ENCODE measurements at places on chromosomes 12 and 14.
A peak's percentile ranks its signal among the peaks of the same experiment; 100 is the strongest.

- peak; percentile 48 for DNase-seq
Measured at GRCh38 chr12:2739832-2740641, 54.7 kb upstream of the FKBP4 start.

DNA sequence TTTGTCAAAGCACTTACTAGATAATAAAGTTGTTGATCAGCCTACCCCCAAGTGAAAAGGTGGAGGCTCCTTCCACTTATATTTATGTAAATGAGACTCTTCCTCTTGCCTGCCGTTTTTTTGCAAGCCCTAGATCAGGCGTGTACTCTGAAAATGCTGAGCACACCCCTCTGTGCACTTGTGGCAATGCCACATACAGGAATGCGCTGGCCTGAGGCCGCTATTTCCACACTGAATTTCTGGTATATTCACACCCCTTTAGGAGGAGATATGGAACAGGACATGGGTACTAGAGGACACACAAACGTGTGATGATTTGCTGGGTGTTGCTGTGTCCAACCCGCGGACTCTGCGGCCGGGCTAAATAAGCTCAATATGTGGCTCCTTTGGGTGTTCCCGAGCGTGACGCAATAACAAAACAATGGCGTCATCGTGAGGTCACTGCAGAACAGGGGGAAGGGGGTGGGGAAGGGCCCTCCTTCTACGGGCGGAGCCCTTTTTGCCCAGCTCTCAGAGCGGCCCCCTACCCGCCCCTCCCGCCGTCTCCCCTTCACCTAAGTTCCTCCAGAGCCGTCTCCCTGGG lies 554 bp upstream of the TSPAN31 start:
- DNase-seq: peak; percentile 83

DNA sequence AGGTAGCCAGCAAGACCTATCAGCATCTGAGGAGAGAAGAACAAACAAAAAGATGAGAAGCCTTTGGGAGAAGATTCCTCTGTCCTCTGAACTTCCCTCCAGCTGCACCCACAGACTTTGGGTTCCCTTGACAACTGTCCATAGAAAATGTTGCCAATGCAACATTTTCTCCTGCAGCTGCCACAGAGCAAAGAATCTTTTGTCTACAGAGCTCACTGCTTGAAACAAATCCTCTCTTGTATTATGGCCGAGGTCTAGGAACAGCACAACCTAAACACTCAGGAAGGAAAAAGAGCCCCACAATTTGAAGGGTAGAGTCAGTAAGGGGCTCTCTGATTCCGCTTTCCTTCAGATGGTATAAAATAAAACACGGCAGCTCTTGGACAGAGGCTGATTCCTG lies 14.3 kb downstream of the POMT2 start:
- peak; percentile 22 for DNase-seq

DNA sequence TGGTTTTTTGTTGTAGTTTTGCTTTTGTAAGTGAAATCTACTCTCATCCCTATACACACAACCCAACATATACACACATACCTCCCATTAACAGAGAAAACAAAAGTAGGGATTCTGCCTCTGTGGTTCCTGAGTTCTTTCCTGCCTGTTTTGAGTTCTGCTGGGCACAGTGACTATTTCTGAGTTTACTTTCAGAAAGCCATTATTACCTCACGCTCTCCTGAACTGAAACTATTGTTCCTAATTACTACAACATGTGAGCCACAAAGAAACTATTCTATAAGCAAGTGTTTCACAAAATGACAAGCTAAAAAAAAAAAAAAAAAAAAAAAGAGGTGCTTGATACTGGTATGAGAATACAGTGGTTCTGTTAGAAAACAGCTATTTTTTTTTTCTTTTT lies 110.9 kb downstream of the ALG10B start:
- no peak for DNase-seq

GRCh38 chr14:95494456-95494855 lies 22.0 kb downstream of the SYNE3 start:
- DNase-seq: no peak

DNA sequence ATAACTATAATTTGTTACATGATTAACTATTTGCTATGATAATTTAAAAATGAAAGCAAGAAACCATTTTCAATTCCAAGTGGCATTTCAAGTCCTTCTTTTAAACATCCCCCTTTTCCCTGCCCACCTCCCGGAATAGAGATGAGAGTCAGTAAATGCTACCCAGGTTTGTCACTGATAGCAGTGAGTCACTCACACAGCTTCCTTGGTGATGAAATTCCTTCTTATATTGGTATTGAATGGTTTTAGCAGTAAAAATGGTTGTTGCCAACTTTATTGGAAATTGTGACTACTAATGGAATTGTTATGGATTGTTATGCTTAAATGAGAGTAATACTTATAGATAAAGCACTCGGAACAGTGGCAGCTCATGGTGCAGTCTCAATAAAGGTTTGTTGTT lies 90.5 kb downstream of the PPM1A start:
- DNase-seq: no peak

- no peak for DNase-seq
Measured at GRCh38 chr12:75964150-75964549, 67.4 kb downstream of the PHLDA1 start.

DNA sequence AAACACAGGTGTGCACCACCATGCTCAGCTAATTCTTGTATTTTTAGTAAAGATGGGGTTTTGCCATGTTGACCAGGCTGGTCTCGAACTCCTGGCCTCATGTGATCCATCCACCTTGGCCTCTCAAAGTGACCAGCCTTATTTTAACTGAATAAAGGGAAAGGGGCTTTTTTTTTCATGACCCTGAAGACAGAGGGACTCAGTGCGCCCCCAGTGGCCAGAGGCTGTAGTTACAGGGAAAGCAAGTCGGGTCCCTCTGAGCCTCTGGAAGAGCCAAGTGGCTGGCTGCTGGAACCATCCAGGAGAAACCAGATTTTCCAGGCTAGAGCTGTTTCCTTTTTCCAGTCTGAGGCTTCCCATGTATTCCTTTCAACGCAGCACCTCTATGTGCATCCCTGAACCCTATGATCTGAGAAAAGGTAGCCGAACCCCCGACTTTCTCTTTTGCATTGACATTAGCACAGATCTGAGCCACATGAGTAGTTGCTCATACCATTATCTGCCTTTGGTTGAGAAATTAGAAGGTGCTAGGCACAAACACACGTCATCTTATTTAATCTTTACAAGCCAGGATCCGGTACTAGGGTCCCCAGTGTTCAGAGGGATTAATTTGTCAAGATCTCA lies 342.7 kb downstream of the CACNA1C start:
- peak; percentile 56 for DNase-seq

DNA sequence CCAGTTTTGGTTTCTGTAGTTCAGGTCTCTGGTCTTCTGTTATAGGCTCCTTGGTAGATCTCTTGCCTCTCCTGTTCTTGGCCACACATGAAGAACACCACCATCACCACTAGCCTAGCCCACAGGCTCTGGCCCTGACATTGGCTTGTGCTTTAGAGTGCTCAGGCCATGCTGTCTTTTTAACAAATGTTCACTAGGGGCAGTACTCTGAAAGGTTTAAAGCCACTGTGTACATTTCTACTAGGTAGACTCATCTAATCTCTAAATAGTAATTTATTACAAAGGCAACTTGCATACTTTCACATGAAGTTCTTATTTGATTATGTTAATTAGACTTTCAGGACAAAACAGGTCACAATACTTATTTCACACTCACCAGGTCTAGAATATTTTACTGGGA lies 38.3 kb downstream of the PDE6H start:
- no peak for DNase-seq

- DNase-seq: peak; percentile 93
Measured at GRCh38 chr12:31590642-31591379, at the start of gene DENND5B. DENND5B (minus strand) TSS chr12:31591136; CDS start chr12:31590832, 304 bp downstream.

DNA sequence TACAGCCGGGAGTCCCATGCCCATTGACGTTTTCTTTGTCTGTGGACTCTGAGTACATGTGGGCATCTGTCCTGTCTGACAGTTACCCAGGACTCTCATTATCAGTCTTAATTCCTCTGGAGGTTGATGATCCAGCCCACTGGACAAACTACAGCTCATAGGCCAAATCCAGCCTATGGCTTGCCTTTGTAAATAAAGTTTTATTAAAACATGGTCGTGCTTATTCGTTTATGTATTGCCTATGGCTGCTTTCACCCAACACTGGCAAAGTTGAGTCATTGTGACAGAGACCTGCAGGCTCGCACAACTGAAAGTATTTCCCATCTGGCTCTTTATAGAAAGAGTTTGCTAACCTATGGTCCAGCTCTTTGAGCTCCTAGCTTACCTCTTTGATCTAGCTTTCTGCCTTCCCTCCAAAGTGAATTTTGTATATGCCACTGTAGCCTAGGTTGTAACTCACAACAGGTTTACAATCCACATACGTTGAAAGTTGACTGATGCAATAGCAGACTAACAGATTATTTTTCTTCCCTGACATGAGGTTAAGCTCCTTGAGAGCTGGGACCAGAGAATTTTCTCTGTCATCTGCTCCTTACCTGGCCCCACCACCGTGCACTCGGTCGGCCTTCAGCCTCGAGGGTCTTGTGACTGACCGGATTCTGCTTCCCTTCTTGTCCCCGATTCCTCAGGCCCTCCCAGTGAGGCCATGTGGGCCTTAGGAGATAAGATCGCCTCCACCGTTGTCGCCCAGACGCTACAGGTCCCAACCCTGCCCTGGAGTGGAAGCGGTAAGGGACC lies 57.3 kb downstream of the ACACB start:
- DNase-seq: no peak

- no peak for DNase-seq
Measured at GRCh38 chr12:92605621-92606170, 97.1 kb upstream of the PLEKHG7 start.

DNA sequence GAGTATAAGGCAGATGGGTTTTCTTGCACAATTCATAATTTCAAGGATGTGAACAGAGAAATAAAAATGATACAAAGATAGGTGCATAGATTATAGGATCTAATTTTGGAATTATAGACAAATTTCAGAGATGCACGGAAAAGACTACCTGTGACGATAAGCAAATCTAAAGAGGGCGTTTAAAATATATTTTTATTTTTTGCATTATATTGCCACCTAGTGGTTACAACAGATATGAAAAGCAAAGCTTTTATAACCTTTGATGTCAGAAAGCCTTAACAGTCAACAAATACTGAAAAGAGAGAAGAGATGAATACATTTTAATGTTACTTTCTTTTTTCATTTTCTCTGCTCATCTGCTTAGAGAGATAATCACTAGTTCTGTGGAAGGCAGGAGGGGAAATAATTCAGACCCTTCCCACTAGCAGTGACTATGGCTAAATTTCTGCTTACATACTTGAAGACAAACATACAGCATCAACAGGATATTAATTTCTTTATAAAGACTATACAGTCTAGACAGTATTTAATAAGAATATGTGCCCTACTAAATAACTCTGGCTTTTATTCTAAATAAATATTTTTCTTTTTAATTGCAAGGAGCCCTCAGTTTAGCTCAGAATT lies 46.3 kb downstream of the NTS start:
- peak; percentile 41 for DNase-seq

- DNase-seq: no peak
Measured at GRCh38 chr14:74618078-74618952, 6.3 kb upstream of the LTBP2 start.

DNA sequence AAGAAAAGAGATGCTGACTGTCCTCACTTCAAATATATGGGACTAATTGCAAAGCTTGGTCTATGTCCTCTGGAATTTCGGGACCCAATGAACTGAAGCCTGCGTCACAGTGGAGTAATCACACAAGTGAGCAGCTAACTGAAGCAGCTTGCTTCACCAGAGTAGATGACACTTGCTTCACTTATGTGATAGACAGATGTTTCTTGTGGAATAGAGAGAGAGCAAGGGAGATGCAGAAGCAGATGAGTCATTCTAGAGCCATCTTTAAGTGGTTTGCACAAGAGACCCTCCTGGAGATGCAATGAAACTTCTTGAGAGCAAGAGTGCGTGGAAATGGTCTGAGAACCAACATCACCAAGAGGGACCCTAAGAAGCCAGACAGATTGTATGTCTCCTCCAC lies 1537.1 kb upstream of the FLRT2 start:
- DNase-seq: no peak

DNA sequence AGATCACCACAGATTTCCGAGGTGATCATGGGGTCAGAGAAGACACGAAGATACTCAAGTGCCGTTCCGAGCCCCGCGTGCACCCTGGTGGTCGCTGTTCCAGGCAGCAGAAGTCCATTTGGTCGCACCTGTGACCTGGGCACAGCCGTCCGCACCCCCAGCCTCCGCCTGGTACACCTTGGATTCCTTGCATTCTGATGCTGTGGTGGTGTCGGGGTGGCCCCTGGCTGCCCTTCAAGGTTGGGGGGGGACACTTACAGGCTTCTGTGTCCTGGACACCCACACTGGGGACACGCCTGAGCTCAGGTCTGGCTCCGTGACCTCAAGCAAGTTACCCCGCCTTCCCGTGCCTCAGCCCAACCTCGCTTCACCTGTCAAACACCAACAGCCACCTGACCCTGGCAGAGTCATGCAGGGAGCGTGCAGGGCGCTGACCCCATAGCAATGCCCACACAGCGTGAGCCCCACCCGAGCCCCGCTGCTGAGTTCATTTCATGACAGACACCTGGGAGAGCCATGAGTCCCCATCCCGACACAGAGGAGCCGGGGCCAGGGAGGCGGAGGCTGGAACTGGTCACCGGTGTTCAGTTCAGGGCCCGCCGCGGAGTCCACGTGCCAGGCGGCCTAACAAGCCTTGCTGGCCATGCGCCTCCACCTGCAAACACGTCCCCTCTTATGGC lies 17.9 kb upstream of the GALNT9 start:
- no peak for DNase-seq

GRCh38 chr14:23299211-23299957 lies 3.3 kb downstream of the PPP1R3E start:
- DNase-seq: peak; percentile 27

DNA sequence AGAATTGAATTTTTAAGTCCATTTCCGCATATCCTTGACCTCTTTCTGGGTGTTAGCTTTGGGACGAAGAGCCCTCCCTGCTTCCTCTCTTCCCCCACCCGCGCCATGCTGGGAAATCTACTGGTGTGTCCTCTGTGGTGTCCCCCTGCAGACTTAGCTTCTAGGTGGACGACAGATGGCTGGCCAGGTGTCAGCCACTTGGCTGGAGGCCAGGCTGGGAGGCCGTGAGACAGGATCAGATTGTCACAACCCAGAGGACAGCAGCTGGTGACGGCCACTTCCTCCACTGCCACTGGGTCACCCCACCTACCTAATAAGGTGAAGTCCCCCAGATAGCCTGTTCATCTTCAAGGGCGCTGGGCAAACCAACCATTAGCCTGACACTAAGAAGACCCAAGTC lies 13.3 kb upstream of the DTX1 start:
- no peak for DNase-seq

- no peak for DNase-seq
Measured at GRCh38 chr12:4153343-4153892, 120.1 kb upstream of the CCND2 start.

DNA sequence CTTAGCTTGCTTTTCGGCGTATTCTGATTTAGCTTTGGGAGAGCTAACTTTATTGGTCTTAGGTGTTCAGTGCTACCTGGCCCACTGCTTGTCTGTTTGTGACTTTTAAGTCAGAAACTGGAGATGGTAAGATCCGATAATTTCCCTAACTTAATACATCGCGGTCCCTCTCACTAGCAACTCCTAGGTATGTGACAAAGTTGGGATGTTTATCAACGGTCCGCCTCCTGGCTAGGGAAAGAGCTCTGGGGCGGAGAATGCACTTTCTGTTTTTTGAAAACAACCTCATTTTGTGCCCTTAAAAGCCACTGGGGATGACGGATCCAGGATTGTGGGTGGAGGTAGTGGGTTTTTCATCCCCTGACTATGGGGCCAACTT lies 1.2 kb downstream of the CDKN1B start:
- no peak for DNase-seq

- no peak for DNase-seq
Measured at GRCh38 chr14:56817396-56817921, 7.2 kb upstream of the OTX2 start.

- peak; percentile 73 for DNase-seq
Measured at GRCh38 chr14:94423453-94424056, 29.0 kb downstream of the SERPINA11 start.

GRCh38 chr14:92964124-92965109 lies 41.5 kb downstream of the CHGA start:
- no peak for DNase-seq
